ENCODE measurements at places on chromosomes 3 and 15. TPM values are rescaled to one million over a fixed set of nuclear protein-coding genes. Genes with fewer than 3 reads are reported as not detected.

GRCh38 chr3:11607816-11608215 is 35.9 kb downstream of the VGLL4 start:
- DNase-seq = no peak
- no peak overlapping the region for H3K4me3 ChIP-seq
- H3K36me3 ChIP-seq = peaks cover 26% of the 10 kb centered on the region
- H3K27me3 ChIP-seq = no peaks in the 10 kb centered on the region
- H3K27ac ChIP-seq = no peak overlapping the region
- H3K4me1 ChIP-seq = peaks cover 81% of the 10 kb centered on the region

- peaks cover 3% of the 10 kb centered on the region for H3K36me3 ChIP-seq
- peaks cover 50% of the 10 kb centered on the region for H3K4me1 ChIP-seq
- no peaks in the 10 kb centered on the region for H3K27me3 ChIP-seq
- no peak for DNase-seq
Measured at GRCh38 chr15:85024509-85025336, 43.1 kb downstream of the PDE8A start.

GRCh38 chr3:31305340-31305739 is 227.4 kb upstream of the STT3B start:
- peaks cover 5% of the 10 kb centered on the region for H3K4me1 ChIP-seq
- H3K27me3 ChIP-seq = no peaks in the 10 kb centered on the region
- H3K4me3 ChIP-seq = no peak overlapping the region
- DNase-seq = no peak

- DNase-seq = no peak
- no peak overlapping the region for H3K27ac ChIP-seq
- peaks cover 13% of the 10 kb centered on the region for H3K4me1 ChIP-seq
Measured at GRCh38 chr15:69854001-69854400, 243.7 kb downstream of the TLE3 start.

GRCh38 chr3:169497567-169498257 is 165.8 kb downstream of the MECOM start:
- H3K36me3 ChIP-seq = no peaks in the 10 kb centered on the region
- no peak for DNase-seq
- H3K4me1 ChIP-seq = no peaks in the 10 kb centered on the region

GRCh38 chr3:177470197-177470941 is 273.1 kb upstream of the TBL1XR1 start:
- H3K36me3 ChIP-seq = no peaks in the 10 kb centered on the region
- H3K4me1 ChIP-seq = no peaks in the 10 kb centered on the region
- DNase-seq = no peak
- H3K4me3 ChIP-seq = no peak overlapping the region

GRCh38 chr15:70259028-70259424 is 161.3 kb upstream of the TLE3 start:
- peaks cover 57% of the 10 kb centered on the region for H3K4me1 ChIP-seq
- no peaks in the 10 kb centered on the region for H3K27me3 ChIP-seq
- no peaks in the 10 kb centered on the region for H3K36me3 ChIP-seq
- no peak overlapping the region for H3K4me3 ChIP-seq
- DNase-seq = no peak
- H3K27ac ChIP-seq = peak overlapping the region; percentile 76

- H3K4me3 ChIP-seq = peak overlapping the region; percentile 99
- H3K27me3 ChIP-seq = no peaks in the 10 kb centered on the region
- peaks cover 34% of the 10 kb centered on the region for H3K4me1 ChIP-seq
- peak overlapping the region; percentile 90 for H3K27ac ChIP-seq
Measured at GRCh38 chr3:132417695-132418411, 551 bp downstream of the DNAJC13 start.

DNA sequence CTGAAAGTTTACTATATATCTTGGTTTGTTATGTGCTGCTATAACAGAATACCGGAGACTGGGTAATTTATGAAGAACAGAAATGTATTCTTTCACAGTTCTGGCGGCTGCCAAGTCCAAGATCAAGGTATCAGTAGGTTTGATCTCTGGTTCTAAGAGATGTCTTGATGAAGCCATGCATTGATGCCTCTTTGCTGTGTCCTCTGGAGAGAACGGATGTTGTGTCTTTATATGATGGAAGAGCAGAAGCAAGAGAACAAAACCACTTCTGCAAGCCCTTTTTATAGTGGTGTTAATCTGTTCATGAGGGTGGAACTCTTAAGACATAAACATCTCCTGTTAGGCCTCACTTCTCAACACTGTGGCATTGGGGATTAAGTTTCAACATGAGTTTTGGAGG is 62.7 kb downstream of the TCF12 start:
- H3K27ac ChIP-seq = no peak overlapping the region
- DNase-seq = no peak
- H3K4me3 ChIP-seq = no peak overlapping the region
- H3K4me1 ChIP-seq = peaks cover 47% of the 10 kb centered on the region
- no peaks in the 10 kb centered on the region for H3K36me3 ChIP-seq
- no peaks in the 10 kb centered on the region for H3K27me3 ChIP-seq

GRCh38 chr3:119469418-119470189 is 841 bp downstream of the POGLUT1 start:
- no peak for DNase-seq
- peaks cover 32% of the 10 kb centered on the region for H3K4me1 ChIP-seq
- peaks cover 17% of the 10 kb centered on the region for H3K36me3 ChIP-seq
- no peaks in the 10 kb centered on the region for H3K27me3 ChIP-seq
- peak overlapping the region; percentile 96 for H3K27ac ChIP-seq

- H3K4me3 ChIP-seq = no peak overlapping the region
- no peaks in the 10 kb centered on the region for H3K36me3 ChIP-seq
Measured at GRCh38 chr15:100900795-100901169, 18.4 kb upstream of the LRRK1 start.

DNA sequence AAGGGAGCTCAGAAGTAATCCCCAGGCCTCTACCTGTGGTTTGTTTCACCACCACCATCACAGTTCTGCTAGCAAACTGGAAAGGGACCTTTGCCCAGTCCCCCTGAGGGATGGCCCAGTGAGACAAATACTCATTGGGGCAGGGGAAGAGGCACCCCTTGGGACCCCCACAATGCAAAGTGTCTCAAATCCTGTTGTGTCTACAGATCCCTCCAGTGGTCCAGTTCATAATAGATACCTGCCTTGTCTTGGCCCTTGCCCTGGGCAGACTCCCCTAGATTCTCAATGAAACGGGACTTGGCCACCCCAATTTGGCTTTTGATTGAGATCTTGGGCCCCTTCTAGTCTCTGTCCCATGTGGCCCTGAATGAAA is 43.8 kb upstream of the RAB6B start:
- DNase-seq = no peak
- H3K27ac ChIP-seq = no peak overlapping the region
- peaks cover 6% of the 10 kb centered on the region for H3K4me1 ChIP-seq
- no peak overlapping the region for H3K4me3 ChIP-seq
- H3K36me3 ChIP-seq = no peaks in the 10 kb centered on the region

DNA sequence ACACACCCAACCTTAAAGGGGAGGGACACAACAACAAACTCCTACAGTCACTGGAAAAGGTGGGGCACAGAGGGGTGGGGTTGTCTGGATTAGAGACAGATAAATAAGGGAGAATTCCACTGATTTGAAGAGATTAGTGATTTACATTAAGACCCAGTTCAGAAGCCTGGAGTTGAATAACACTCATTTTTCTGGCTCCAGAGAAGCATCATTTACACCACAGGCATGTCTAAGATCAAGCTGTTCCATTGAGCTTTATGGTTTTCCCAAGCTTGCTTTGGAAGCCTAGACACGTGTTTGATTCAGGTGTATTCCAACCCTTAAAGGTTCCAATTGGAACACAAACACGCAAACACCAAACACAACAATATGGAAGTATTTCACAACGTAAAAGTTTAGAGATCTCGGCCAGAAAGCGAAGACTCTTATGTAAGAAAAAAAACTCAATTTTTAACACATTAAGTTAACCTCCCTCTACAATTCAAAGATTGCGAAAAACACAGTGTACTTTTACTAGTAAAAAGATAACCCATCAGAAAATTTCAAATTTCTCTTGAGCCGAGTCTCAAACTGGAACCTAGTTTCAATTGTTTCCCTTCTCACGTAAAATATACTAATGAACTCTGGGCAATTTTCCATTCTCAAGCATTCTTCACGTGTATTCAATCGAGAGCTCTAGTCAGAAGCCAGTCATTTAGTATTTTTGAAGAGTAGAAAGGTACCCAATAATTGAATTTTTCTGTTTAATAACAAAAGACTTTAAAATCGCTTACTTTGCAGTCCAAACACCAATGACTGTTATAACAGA is 2.1 kb downstream of the TRA2B start:
- peak overlapping the region; percentile 99 for H3K4me3 ChIP-seq
- peak overlapping the region; percentile 100 for H3K27ac ChIP-seq
- peaks cover 75% of the 10 kb centered on the region for H3K36me3 ChIP-seq
- H3K27me3 ChIP-seq = peaks cover 5% of the 10 kb centered on the region
- peaks cover 36% of the 10 kb centered on the region for H3K4me1 ChIP-seq

DNA sequence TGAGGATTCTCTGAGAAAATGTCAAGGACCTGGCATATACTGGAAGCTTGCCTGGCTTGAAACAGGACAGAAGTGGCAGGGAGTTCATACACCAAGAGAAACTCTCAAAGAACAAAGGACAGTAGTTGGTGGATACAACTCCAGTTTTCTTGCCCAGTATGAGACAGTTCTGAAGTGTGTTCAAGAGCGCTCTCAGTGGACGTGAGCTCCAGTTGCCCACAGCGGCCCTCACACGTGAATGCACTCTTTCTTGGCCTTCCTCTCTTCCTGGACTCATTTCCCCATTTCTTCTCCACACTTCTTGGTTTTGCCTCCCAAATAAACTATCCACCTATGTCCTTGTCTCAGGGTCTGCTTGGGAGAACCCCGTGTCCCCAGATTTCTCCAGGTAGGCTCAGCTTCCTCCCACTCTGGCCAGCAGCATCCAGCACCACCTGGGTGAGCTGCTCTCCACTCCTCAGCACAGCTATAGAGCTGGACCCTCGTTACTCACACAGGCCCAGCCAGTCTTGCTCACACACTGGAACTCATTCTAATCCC is 54.5 kb downstream of the DCLK3 start:
- peaks cover 2% of the 10 kb centered on the region for H3K4me1 ChIP-seq
- DNase-seq = no peak
- H3K27me3 ChIP-seq = no peaks in the 10 kb centered on the region
- H3K27ac ChIP-seq = no peak overlapping the region
- no peak overlapping the region for H3K4me3 ChIP-seq

- no peak for DNase-seq
- H3K27ac ChIP-seq = no peak overlapping the region
- no peaks in the 10 kb centered on the region for H3K4me1 ChIP-seq
Measured at GRCh38 chr15:98126326-98127085, 166.0 kb downstream of the ARRDC4 start.

DNA sequence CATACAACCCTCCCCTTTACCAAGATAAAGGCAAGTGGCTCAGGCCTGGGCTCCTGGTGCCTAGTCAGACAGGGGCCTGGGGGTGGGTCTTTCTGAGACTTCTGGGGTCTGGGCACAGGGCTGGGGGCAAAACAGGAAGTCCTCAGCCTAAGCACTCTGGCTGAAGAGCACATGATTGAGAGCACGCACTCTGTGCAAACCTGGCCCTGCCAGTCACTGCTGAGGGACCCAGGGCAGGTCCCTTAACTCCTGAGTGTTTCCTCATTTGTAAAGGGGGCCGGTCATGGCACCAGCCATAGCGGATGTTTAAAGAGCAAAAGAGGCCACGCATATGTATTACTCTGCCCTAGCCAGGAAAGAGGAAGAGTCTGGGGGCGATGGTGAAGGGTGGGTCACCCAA is 16.0 kb downstream of the TKT start:
- no peak overlapping the region for H3K4me3 ChIP-seq
- H3K27me3 ChIP-seq = no peaks in the 10 kb centered on the region
- H3K4me1 ChIP-seq = peaks cover 2% of the 10 kb centered on the region
- no peak for DNase-seq

- H3K27ac ChIP-seq = no peak overlapping the region
- H3K4me3 ChIP-seq = no peak overlapping the region
- no peaks in the 10 kb centered on the region for H3K4me1 ChIP-seq
- DNase-seq = no peak
Measured at GRCh38 chr3:115396801-115397200, 226.5 kb upstream of the GAP43 start.

DNA sequence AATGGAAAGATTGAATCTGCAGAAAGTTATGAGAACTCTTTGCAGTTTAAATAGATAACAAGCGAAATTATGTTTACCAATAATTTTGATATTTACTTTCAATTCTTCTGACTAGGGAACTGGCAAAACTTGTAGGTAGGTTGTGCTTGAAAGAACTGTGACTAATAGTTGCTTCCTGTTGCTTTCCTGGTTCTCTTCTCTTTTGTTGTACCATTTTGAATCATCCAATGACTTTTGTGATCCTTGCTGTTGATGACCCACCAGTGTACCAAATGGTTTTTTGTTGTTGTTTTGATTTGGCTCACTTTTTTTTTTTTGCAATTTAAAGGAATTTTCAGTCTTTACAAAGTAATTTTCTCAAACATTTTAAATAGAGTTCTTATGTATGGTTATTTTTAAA is 64.9 kb upstream of the DCBLD2 start:
- no peak for DNase-seq
- H3K27ac ChIP-seq = no peak overlapping the region
- H3K27me3 ChIP-seq = peaks cover 11% of the 10 kb centered on the region
- H3K36me3 ChIP-seq = no peaks in the 10 kb centered on the region

DNA sequence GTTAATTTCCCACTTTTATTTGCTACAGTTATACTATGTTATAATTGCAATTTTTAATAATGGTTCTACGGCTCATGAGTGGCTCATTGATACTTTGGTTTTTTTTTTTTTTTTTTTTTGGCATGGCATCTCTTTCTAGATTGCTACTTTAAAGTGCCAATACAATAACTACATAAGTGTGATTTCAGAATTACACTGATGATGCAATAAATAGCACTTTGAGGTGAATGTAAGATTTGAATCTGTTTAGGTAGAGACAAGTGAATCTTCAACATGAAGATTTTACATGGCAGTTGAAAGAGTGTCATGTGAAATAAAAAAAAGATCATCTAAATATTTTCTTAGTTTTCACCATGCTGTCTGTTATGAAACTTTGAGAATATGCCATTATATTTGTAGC is 75.7 kb downstream of the KBTBD8 start:
- DNase-seq = no peak
- H3K27me3 ChIP-seq = peaks cover 4% of the 10 kb centered on the region
- H3K36me3 ChIP-seq = peaks cover 3% of the 10 kb centered on the region
- H3K4me3 ChIP-seq = no peak overlapping the region

DNA sequence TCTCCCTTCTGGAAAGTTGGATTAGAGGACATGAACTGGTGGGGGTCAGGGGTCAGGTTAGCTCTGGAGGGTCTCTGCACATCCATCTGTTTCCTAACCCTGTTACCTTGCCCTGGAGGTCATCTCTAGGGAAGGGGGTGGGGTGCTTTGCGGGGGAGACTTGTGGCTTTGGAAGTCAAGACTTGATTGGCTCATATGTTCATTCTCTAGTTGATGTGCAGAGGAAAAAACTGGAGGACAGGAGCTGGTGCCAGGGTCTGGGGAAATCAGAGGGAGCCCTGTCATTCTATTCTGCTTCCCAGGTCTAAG is 42.9 kb upstream of the ROPN1 start:
- H3K36me3 ChIP-seq = no peaks in the 10 kb centered on the region
- H3K4me3 ChIP-seq = no peak overlapping the region
- peaks cover 26% of the 10 kb centered on the region for H3K27me3 ChIP-seq
- no peak for DNase-seq
- H3K27ac ChIP-seq = no peak overlapping the region
- peaks cover 7% of the 10 kb centered on the region for H3K4me1 ChIP-seq

GRCh38 chr3:4994823-4995499 is 15.7 kb downstream of the BHLHE40 start:
- H3K4me3 ChIP-seq = no peak overlapping the region
- no peaks in the 10 kb centered on the region for H3K27me3 ChIP-seq

The PLSCR2 gene
- total RNA-seq = not detected

The KBTBD12 gene
- not detected for total RNA-seq

The SAMD7 gene
- total RNA-seq = not detected

The ANKRD34C gene
- not detected for total RNA-seq

The PDZRN3 gene
- total RNA-seq = not detected

The ZMYND10 gene
- 0.39 TPM for total RNA-seq

The NMNAT3 gene
- total RNA-seq = 5.5 TPM

The SPPL2A gene
- total RNA-seq = 70.8 TPM

The NEO1 gene
- total RNA-seq = 4.7 TPM

The BUB1B gene
- 62.3 TPM for total RNA-seq

The ARHGAP11A gene
- total RNA-seq = 140 TPM

The STAC gene
- not detected for total RNA-seq

All from activated naive CD8-positive, alpha-beta T cell treated with anti-CD3 and anti-CD28 coated beads for 36 hours (primary cell).